SW480 (cell line): ENCODE measurements at places on chromosomes 3 and 15.

DNA sequence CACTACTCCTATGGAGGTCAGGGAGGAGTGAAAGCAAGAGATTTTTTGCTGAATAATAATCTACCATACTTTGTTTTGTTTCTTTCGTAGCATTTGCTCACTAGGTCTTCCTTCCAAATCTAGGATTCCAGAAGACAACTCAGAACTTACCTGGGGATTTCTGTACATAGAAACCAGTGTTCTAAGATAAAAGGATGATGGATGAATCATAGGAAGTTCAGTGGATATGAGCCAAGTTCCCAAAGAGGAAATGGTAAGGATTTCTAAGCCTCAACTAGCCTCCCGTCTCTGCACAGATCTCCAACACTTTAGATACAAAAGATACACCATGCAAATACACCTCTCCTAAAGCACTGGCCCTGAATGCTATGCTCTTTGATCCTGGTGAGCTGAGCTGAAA, 283.9 kb downstream of the TAFA4 start:
- peak; percentile 2 for DNase-seq

- DNase-seq = no peak
Observed at GRCh38 chr15:61318301-61318700, 89.2 kb upstream of the RORA start.

- peak; percentile 11 for DNase-seq
Observed at GRCh38 chr3:177106184-177106583, 91.1 kb downstream of the TBL1XR1 start.

DNA sequence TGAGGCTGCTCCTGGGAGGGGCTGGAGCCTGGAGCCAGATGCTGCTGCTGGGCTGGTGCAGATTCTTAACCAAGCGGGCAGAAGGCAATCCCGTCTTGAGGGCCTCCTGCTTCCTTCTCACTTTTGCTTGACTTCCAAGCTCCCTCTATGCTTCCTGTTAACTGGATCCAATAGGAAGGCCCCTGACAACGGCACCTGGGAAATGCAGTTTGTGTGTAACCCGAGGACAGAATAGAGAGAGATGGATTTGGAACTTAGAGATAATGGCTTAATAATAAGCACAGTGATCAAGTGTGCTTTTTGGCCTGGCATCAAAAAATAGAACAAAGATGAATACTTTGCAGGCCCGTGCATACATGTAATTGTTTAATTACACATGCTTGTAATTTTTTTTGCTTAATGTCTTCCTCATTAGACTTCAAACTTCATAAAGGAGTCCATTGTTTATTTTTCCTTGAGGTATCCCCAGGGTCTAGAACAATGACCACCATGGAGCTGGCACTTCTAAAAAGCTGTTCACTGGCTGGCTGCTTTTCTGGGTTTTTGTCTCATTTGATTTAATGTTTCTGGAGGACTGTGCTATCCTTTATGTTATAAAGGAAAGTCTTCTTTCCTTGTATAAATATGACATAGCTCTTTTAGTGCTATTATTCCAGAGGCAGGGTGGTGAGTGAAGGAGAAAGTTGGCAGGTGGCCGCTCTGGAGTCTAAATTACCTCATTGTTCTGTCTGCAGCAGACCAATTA, 63.3 kb upstream of the MITF start:
- DNase-seq = no peak

GRCh38 chr3:18247139-18247695, 177.9 kb downstream of the SATB1 start:
- no peak for DNase-seq

GRCh38 chr3:114155370-114155821, 23.5 kb downstream of the DRD3 start:
- DNase-seq = peak; percentile 16
